ENCODE measurements at places on chromosomes 5 and 9.
A peak's percentile ranks its signal among the peaks of the same experiment; 100 is the strongest.

DNA sequence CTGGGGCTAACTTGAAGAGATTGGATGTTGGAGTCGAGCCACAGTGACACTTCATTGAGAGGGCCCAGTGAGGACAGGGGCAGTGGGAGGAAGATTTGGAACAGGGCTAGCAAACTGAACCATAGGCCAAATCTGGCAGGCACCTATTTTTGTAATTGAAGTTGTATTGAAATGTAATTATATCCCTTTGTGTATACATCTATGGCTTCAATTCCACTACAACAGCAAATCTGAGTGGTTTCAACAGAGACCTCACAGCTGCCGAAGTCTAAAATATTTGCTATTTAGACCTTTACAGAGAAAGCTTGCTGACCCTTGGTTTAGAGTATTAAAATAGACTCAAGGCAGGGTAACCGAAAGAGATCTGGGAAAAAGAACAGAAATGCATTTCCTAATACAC, 4.7 kb upstream of the TNFSF8 start:
- DNase-seq: no peak

DNA sequence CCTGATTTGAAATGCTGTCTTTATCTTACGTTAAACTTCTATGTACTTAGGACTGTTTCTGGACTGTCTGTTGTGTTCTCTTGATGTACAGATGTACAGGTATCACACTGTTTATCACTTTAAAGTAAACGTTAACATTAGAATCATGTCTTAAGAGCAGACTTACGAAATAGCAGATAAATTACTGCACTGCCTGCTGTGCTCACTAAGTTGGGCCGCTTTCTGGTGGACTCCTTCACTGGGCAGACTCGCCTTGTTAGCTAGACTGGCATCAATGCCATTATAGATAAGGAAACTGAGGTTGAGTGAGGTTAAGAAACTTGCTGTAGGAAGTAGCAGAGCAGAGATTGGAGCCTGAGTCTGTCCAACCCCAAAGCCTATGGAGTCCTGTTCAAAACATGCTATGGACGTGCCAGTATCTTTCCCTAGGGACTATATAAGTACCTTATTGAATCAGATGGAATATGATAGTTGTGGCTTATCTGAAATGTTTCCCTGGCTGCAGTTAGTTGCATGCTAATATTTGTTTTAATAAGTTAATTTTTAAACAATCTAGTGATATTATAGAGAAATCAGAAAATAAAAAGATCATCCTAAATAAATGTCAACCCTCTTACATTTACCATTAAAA, 16.9 kb downstream of the ZNF618 start:
- no peak for DNase-seq

- peak; percentile 27 for DNase-seq
These were observed 135.6 kb downstream of the LIFR start for GRCh38 chr5:38420691-38421390.

DNA sequence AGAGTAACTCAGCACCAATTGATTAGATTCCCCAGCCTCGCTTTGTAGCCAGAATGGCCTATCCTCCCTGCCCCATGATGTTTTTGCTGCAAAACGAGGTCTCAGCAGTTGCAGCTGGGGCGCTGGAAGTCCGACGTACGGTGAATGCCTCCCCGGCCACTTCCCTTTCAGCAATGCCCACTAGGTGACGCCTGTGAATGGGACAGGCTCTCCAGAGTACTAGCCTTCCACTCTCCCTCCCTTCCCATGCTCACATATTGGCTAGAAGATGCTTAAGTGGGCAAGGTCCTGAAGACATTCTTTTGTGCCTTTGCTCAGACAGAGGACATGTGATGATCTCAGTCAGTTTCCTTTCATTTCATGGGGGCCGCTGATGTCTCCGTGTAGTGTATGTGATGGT, 50.8 kb downstream of the DMRT2 start:
- DNase-seq: no peak

GRCh38 chr5:40150896-40151295, 528.8 kb upstream of the PTGER4 start:
- no peak for DNase-seq

DNA sequence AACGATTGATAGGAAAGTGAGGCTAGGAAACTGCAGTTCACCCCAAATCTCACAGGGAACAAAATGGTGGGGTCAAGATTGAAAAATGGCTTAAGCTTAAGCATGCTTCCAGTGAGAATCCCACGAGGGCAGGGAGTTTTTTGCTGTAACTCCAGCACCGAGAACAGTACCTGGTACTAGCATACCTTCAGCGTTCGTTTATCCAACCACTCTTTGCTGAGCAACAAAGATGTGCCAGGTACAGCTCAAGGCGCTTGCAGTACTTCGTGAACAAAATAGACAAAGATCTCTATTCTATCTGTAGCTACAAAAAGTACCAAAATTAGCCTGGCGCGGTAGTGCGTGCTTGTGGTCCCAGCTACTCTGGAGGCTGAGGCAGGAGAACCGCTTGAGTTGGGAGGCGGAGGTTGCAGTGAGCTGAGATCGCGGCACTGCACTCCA, 778 bp upstream of the PPP6C start:
- DNase-seq: no peak

DNA sequence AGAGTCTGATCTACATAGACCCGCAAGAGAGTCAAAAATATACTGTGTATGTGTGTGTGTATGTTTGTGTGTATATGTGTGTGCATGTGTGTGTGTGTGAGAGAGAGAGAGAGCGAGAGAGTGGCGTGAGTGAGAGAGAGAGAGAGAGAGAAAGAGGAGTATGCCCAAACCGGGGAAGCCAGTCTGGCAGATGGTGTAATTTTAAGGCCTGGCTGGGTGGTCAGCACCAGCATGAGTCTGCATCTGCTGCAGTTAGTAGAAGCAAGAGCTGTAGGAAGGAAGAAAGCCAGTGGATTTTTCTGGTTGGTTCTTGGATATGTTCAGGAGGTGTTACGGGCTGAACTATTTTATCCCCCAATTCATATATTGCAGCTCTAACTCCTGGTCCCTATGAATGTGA, 75.2 kb downstream of the ACTBL2 start:
- DNase-seq: no peak

- no peak for DNase-seq
These were observed 112.0 kb upstream of the SARDH start for GRCh38 chr9:133850161-133850560.

GRCh38 chr9:73038613-73039012, 85.8 kb upstream of the ALDH1A1 start:
- DNase-seq: no peak

DNA sequence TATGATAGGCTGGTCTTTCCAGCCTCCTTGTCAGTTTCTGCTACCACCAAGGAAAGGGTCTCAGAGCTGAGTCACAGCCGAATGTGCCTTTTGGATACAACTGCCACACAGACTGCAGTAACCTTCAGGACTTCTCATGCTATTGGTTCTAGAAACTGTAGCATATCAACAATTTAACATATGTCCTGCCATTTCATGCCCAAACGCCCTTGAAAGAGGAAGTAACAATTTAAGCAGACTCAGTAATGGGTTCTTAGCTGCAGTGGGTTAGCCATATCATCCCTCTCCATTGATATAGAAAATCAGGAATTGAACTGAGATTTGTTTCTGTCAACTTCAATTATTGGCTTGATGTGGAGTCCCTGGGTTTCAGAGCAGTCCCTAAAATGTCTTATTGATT, 4.1 kb upstream of the CLK4 start:
- no peak for DNase-seq

- no peak for DNase-seq
These were observed 79.1 kb downstream of the TRIO start for GRCh38 chr5:14222206-14222605.

DNA sequence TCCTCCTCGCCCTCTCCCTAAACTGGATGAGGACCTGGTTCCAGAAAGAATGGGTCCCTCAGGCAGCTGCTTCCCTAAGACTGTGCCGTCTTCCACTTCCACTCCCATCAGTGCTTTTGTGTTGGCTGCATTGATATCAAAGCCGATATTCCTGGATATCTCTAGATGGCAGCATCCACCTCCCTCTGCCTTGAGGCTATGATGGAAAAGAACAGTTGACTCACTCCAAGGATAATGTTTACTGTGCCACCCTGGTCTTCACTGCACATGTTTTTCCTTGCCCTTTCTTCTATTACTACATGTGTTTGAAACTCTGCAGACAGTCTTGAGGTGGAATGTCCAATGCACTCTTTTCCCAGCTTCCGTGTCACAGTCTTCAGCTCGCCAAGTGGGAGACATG, 211.6 kb downstream of the MAST4 start:
- DNase-seq: no peak

- DNase-seq: no peak
These were observed 138.8 kb downstream of the PAM start for GRCh38 chr5:102893942-102894341.

GRCh38 chr5:118486647-118487225, 501.6 kb downstream of the DTWD2 start:
- DNase-seq: no peak

GRCh38 chr5:39399135-39400036, 25.4 kb downstream of the DAB2 start:
- no peak for DNase-seq

DNA sequence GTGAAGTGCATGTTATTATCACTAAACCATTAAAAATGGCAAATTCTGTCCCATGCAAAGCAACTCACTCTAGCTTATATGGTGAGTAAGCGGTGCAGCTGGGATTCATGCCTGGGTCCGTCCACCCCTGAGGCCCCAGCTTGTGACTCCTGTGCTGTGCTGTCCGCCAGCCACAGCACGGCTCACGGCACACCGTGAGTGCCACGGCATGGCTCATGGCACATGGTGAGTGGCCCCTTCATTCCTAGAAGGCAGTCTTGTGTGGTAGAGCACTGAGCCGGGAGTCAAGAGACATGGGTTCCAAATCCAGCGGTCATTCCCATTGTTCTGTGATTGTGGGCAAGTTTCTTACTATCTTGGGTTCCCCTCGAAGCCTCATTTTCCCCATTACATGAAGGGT, 18.8 kb downstream of the RGS3 start:
- DNase-seq: no peak

DNA sequence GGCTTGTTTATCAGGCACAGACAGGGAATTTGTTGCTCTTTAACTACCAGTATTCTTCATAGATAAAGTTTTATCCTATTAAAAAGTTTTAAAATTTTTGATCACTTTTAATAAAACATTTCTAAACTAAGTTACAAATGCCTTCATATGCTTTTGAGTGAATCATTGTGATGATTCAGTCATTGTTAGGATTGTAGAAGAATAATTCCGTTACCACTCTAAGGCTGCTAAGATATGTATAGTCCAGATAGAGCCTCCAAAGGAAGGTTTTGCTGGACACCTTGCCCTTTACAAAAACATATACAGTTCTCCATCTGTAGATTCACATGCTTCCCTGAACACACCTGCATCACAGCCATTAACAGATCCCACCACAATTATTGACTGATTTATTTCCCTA, 233.7 kb downstream of the SPOCK1 start:
- DNase-seq: no peak

- DNase-seq: peak; percentile 42
These were observed at the start of gene CDKN2A for GRCh38 chr9:21993893-21994555. CDKN2A (minus strand) TSS chr9:21994392.

DNA sequence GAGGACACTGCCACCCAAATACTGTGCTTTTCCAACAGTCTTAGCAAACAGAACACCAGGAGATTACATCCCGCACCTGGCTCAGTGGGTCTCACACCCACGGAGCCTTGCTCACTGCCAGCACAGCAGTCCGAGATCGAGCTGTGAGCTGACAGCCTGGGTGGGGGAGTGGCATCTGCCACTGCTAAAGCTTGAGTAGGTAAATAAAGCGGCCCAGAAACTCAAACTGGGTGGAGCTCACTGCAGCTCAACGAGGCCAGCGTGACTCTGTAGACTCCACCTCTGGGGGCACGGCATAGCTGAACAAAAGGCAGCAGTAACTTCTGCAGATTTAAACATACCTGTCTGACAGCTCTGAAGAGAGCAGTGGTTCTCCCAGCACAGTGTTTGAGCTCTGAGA, 28.8 kb downstream of the EPB41L4A start:
- no peak for DNase-seq

- peak; percentile 45 for DNase-seq
These were observed 5.8 kb upstream of the IFNA1 start for GRCh38 chr9:21434202-21435014.

DNA sequence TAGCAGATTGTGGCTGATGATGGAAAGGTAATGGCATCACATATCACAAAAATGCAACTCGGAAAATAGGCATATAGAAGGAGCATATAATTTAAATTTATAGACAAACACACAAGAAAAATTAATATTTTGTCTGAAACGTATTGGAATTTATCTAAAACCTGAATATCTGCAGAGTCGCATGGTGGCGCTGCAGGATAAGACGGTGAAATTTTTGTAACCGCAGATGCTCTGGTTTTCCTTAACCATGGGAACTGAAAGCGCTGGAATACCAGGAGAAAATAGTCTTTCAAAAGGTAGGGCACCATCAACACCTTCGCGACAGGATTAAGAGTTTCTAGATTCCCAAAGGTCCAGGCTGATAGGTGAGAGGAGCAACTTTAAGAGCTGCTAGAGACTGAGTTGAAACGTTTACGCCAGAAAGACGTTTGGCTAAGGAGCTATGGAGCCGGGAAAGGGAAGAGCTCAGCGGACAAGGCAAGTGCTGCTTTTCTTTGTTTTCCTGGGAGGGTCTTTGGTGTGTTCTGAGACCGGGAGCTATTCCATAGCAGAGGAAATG, 11.0 kb upstream of the PCDHB15 start:
- DNase-seq: no peak

- no peak for DNase-seq
These were observed 179.0 kb downstream of the FANCC start for GRCh38 chr9:95138474-95138873.

GRCh38 chr5:97095318-97095732, 47.1 kb downstream of the LIX1 start:
- no peak for DNase-seq

DNA sequence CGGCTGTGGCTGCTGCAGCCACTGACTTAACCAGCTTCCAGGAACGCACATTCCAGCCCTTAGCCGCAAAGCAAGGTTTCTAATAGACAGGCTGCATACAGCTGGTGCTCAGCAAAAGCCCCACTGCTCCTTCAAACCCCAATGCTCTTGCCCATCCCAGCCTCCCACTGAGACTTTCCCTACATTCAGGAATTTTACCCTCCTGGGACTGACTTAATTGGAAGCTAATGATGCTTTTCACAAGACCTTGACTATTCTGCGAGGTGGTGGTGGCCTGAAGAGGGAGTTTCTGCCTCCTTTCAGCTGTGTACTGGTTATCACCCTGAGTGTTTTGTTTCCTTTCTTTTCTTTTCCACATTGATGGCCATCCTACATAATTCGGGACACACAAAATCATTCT, 164.9 kb upstream of the IRX1 start:
- no peak for DNase-seq

- DNase-seq: peak; percentile 12
These were observed 616.4 kb upstream of the NUDT12 start for GRCh38 chr5:104178829-104179456.

- no peak for DNase-seq
These were observed 165.9 kb downstream of the DENND1A start for GRCh38 chr9:123763910-123764588.

DNA sequence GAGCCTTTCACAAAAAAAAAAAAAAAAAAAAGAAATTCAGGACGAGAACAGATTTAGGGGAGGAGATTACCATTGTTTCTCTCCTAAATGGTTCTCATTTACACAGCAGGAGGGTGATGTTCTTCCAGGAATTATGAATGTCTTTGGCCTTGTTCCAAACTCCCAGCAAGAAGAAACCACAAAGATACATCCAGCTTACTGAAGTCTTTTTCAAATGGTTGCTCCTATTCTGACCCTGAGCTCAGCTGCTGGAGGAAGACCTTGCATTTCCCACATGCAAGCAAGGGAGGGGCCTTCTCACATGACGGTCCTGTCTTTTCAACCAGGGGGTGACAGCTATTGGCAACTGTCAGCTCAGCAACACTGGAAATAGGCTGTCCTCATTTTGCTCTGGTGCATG, 203.0 kb upstream of the VLDLR start:
- no peak for DNase-seq

- no peak for DNase-seq
These were observed 16.4 kb upstream of the UBTD2 start for GRCh38 chr5:172299916-172300439.
